Activated CD8-positive, alpha-beta T cell treated with anti-CD3 and anti-CD28 coated beads for 36 hours (primary cell): ENCODE measurements at places on chromosomes 6 and 20.
A peak's percentile ranks its signal among the peaks of the same experiment; 100 is the strongest.

- no peak for DNase-seq
Measured at GRCh38 chr6:146593986-146594385, 4.8 kb upstream of the ADGB start.

GRCh38 chr20:57901526-57901925 lies 191.7 kb upstream of the PMEPA1 start:
- DNase-seq, result no peak

DNA sequence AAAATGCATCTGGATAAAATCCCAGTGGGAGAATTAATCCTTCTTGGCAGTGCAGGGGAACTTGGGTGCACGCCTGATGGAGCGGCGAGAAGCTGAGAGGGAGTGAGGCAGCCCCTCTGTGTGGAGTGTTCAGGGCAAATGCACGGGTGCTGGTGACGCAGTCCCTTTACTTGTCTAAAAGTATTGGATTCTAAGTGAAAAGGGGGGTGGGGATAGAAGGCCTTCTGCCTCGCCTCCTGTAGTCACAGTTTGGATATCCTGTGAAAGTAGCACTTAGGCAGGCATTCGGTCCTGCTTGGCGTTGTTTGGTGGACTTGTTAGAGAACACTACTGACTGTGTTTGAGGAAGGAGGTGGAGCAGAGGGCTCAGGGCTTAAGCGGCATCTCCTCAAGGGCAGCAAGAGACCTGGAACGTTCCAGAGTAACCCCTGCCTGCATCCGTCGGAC lies 39.3 kb downstream of the PHACTR3 start:
- no peak for DNase-seq

GRCh38 chr6:17601386-17601703 lies 1.2 kb downstream of the FAM8A1 start:
- DNase-seq, result no peak

GRCh38 chr6:100881707-100882040 lies 545 bp upstream of the ASCC3 start:
- no peak for DNase-seq

DNA sequence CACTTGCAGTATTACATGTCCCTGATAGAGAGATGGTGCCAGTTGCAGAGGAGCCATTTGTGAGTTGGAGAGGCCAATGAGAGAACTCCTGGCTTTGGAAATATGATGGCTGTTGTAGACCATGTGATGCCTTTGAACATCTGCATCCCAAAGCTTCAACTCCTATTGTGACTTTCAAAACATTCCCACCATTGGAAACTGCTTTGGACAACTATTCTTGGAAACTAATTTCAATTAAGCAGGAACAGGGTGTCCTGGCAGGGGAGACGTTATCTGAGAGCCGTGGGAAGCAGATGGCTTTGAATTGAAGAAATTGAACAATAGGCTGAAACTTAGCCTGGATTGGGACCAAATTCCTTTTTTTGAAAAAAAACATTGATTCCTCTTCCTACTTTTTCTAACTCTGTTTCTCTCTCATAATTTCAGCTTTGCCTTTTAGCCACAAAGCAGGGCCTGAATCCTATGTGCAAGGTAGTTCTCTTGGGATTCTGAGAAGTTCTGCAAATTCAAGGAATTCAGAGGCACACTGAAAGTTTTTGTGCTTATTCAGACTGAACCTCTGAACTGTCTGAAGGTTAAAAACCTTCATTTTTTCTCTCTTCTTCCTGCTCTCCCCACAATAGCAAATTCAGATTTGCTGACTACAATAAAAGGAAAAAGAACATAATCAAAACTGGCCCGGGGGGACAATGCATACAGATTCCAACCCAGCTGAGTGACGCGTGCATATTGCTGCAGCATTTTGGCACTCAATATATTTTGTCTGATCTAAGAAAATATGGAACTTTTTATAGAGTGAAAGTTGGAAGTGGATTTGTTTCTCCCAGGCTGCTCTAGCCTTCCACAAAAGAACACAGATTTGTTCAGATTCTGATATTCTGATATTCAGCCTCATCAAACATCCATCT lies 720.4 kb upstream of the CHD6 start:
- no peak for DNase-seq

DNA sequence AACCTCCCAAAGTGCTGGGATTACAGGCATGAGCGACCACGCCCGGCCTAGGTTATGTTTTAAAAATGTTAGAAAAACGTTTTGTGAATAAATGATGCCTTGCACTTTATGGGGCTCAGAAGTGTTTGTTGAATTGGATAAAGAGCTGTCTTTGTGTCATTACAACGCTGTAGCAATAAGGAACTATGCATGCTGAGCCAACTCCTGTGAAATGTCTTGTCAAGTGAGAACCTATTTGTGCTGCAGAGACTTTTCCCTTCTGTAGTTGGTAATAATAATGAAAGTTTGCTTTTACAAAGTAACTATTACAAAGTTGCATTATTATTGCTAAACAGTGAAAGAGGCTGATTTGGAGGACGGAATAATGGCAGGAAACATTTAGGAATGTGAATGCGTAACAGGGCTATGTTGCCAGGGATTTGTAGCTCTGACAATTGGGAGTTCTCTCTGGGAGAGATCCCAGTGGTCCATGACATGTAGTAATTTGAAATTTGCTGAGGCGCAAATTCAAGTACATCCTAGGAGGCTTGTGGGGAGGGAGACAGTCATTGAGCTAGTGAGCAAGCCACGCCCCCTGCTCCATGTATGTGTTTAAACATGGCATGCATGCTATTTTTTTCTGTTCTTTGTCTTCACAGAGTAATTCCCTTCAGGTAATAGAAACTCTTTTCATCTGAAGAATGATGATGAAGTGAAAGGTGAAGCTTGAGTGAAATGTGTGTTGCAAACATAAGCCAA lies 16.8 kb upstream of the BICRAL start:
- DNase-seq, result no peak

DNA sequence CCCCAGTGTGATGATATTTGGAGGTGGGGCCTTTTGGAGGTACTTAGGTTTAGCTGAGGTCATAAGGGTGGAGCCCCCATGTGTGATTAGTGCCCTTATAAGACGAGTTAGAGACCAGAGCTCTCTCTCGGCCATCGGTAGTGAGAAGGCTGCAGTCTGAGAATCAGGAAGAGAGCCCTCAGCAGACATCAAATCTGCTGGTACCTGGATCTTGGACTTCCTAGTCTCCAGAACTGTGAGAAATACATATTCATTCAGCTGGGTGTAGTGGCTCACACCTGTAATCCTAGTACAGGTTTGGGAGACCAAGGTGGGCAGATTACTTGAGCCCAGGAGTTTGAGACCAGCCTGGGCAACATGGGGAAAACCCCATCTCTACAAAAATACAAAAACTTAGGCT lies 48.7 kb upstream of the DDR1 start:
- DNase-seq, result no peak

GRCh38 chr20:63067266-63067635 lies 60.5 kb upstream of the BHLHE23 start:
- no peak for DNase-seq

DNA sequence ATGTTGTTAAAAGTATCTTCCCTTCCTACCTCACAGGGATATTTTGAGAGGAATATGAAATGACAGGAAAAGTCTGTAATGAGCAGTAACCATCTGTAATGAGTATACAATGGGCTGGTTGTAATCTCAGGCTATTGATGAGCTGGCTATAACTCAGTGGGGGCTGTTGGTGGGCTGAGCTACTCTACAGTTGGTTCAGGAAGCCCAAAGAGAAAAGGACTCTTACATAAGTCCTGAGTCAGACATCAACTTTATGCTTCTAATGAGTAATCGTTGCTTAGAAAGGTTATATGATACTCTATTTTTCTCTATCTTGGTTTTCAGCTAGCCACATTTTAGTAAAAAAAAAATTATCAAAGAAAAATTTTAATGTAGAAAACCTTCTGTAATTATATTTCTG lies 26.4 kb downstream of the ZNF391 start:
- DNase-seq, result no peak

DNA sequence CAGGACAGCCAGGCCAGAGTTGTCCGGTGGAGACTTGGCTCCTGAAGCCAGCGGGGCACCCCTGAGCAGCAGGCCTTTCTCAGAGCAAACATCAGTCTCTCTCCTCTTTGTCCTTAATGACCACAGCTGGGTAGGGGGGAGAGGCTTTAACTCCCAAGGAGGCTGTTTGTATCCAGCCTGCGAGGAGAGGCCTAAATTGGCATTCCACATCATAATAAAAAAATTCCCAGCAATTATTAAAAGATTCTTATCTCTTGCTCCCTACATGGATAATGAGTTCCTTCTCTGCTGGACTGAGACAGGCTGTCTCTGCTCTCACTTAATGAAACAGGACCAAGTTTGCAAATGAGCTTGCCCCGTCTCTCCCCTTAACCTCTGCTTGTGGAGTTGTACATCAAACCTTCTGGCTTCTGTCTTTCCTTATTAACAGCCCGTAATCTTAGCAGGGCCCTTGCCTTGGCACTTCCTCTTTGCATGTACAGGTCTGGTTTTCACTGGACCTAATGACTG lies 838.2 kb downstream of the MAFB start:
- no peak for DNase-seq

- DNase-seq, result no peak
Measured at GRCh38 chr6:136180704-136181511, 69.2 kb downstream of the MTFR2 start.

DNA sequence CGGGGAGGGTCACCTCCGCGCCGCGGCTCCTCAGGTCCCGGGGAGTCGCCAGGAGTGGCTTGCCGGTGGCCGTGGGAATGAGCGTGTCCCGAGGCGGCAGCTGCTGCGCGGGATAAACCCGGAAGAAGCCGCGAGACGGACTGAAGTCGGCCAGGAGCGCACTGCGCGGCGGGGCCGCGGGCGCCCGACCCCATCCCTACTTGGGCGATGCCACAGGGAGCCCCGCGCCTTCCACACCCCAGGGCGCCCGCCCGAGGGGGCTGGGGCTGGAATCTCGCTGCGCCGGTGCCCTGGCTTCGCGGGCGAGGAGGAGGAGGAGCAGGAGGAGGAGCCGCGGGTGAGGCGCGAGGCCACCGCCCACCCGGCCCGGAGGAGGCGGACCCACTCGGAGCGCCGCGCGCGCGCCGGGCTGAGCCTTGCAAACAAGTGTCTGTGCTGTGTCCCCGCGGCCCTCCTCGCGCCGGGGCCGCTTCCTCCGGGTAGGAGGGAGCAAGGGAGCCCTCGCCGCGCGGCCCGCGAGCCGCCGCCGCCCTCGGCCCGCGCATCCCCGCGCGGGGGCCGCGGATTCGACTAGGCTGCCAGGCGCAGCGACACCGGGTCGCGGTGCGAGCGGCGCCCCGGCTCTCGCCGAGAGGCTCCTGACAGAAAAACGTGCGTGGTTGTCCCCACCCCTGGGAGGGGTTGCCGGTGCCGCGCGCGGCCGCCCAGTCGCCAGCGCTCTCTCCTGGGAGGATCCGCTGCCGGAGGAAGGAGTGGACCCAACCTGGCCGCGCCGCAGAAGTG lies at the start of gene ZDHHC14:
ZDHHC14 (plus strand) TSS at position 412 of the 783 bp plus-strand sequence.
- peak; percentile 89 for DNase-seq

- no peak for DNase-seq
Measured at GRCh38 chr20:17823409-17824144, 123.8 kb downstream of the BANF2 start.

DNA sequence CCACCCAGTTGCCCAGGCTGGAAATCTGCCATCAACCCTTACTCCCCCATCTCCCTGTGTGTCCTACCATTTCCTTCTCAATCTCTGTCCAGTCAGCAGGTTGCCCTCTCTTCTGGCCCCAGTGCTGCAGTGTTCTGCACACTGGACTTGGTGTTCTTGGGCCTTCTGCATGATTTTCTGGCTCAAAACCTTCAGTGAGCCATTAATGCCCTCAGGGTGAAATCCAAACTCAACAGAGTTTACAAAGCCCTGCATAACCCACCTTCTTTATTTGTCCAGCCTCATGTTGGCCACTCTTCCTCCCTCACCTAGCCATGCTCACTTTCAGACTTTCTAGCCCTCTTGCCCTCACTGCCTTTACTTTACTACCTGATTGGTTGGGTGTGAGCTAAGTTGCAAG lies 5.0 kb upstream of the GSTA3 start:
- no peak for DNase-seq

DNA sequence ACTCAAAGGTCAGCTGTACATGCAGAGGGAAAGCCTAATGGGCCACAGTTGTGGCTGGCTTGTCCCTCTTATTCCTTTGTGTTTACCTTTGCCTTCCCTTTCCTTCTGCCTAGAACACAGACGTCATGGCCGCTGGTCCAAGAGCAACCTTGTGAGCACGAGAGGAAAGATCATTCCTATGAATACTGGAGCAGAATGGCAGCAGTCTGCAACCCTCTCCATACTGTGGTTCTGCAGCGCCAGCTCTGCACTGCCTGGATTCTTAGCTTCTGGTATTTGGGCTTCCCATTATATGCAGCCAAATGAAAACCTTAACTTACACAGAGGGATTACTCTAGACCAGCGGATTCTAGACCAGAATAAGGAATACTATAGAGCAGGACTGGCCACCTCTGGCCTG lies 12.4 kb downstream of the TBC1D7 start:
- no peak for DNase-seq

DNA sequence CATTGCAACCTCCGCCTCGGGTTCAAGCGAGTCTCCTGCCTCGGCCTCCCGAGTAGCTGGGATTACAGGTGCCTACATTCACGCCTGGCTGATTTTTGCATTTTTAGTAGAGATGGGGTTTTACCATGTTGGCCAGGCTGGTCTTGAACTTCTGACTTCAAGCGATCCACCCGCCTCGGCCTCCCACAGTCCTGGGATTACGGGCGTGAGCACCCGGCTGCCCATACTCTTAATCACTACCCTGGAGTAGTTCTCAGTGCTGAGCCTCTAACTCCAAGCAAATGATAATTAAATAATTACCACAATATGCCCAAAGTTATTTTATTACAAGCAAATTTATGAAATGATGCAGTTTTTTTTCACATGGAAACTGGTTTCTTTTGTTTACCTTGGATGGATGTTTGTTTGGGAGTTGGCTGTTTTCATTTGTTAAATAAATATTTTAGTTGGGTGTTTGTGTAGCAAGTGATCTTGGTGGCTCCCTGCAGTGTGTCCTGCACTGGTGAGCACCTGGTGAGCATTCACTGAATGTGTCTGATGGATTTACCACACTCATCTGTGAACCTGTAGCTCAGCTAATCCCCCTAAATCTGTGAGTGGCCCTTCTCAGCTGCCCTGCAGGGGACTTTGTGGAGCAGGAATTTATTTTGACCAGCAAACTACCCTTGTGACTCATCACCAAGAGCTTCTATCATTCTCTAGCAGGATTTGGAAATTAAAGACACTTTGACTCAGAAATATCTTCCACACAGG lies 36.9 kb downstream of the UTRN start:
- DNase-seq, result no peak

DNA sequence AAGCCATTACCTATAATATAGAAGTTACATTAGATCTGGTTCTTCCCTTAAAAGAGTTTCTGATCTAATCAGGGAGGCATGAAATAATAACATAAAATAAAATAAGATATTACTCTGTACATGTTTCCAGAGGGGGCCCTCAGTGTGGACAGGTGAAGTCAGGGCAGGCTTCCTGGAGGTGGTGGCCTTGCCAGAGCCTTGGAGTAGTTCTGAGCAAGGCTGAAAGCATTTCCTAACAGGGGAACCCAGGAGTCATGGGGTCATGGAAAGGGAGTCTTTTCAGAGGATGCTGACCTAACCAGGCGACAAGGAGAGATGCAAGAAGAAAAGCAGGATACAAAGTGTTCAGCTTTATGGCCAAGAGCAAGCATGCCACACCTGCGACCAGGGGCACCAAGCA lies 471.3 kb upstream of the AGPAT4 start:
- DNase-seq, result no peak

GRCh38 chr6:18350712-18351111 lies 36.4 kb upstream of the RNF144B start:
- DNase-seq, result no peak

GRCh38 chr6:133017581-133017980 lies 203.2 kb downstream of the RPS12 start:
- no peak for DNase-seq
